ENCODE measurements at places on chromosomes 6 and 20. TPM values are rescaled to one million over a fixed set of nuclear protein-coding genes. Genes with fewer than 3 reads are reported as not detected.

Gene ACOT8
- total RNA-seq = 21.2 TPM

- DNase-seq = no peak
These were observed 68.7 kb upstream of the STMND1 start for GRCh38 chr6:17032988-17033634.

- DNase-seq = no peak
These were observed 82.9 kb downstream of the PDE10A start for GRCh38 chr6:165580136-165580535.

GRCh38 chr20:22619272-22619671 is 34.9 kb upstream of the FOXA2 start:
- DNase-seq = no peak

Gene CST11
- total RNA-seq = not detected
